ENCODE measurements at places on chromosomes 11 and 22.

DNA sequence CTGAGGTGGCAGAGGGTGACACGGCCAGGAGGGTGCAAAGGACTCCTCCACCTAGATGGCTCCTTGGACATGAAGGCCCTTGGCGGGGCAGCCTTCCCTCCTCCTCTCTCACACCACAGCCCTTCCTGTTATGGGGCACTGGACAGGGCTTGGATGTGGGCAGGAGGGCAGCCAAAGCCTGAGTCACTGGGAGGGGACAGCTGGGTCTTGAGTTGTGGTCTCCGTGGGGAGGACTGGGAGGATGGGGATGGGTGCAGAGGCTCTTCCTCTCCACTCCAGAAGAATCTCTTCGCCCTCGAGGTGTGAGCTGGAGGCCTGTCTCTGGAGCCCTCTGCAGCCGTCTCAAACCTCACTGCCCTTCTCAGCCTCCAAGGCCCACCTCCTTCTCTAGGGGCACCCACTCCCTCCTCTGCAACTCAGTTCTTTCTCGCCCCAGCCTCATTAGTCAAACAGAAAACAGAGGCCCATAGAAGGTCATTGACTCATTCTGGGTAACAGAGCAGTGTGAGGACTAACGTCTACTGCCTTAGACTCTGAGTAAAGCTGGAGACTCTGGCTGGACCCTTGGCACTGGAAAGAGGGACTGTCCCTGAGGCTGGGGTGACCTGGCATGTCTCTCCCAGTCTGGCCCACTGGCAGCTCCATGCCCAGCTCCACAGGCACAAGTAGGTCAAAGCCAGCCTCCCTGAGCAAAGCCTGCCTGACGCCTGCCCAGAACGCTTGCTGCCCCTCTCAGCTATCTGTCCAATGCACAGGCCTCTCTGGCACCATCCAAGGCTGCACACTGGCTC lies 47.5 kb upstream of the CDON start:
- no peak for DNase-seq

DNA sequence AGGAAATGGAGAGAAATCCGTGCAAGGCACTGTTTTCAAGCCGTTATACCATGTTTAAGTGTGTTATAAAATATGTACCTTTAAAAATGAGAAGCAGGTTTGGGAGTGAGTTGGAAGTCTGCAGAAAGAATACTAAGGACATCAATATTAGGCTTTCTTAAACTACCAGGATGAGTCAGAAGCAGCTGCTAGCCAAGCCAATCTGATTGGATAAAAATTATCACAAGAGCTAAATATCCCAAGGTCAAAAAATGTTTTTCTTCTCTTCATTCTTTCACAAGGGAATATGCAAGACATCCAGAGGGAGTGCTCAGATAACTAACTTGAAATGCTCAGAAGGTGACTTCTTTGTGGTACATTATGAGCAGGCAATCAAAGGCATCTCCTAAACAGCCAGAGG lies 19.3 kb upstream of the CKAP5 start:
- DNase-seq, result no peak

DNA sequence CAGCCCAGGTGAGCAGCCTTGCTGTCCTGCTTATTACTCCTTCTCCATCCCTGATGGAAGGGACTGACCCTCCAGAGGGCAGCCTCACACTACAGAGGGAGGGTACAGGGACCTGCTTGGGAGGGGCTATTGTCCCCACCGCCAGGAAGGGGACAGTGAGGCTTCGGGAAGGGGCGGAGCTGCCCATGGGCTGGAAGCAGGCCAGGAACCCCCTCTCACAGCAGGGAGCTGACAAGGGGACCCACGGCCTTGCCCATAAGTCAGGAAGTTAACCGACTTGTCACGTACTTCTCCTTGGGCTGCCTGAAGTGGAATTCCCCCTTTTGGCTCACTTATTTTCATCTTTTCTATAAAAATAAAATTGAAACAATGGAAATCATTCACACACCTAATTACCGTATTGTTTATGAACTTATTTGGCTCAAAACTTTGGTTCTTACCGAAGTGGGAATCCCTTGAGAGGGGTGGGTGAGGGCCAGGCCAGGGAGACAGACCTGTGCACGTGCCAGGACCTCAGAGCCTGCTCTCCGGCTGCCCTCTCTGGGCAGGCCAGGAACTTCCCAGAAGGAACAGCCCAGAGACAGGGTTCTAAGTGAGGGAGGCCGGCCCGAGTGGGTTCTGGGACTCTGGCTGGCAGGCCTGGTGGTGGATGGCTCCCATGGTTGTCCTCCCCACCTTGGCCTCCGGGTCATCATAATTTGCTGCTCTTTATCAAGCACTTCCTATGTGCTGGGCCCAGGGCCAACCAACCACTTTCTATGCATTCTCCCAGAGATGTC lies 5.8 kb downstream of the MGAT3 start:
- DNase-seq, result no peak

GRCh38 chr11:126700768-126701519 lies 299.6 kb downstream of the KIRREL3 start:
- DNase-seq, result no peak

DNA sequence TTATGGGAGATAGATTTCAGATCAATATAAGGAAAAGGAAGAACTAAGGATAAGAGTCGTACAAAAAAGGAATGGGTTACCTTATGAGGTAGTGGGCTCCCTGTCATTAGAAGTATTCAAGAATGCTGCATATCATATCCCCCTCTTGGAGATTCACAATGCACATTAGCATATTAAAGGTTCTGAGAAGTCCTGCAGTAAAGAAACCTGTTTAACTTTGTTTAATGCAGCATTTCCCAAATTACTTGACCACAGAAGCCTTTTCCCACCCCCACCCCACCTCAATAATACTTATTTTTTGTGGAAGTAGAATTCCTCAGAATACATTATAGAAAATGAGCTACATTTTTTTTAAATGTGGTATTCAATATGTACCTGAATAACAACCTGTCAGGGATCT lies 30.9 kb downstream of the PHF21A start:
- no peak for DNase-seq
